ENCODE measurements at places on chromosomes 2 and 18. TPM values are rescaled to one million over a fixed set of nuclear protein-coding genes. Genes with fewer than 3 reads are reported as not detected.

DNA sequence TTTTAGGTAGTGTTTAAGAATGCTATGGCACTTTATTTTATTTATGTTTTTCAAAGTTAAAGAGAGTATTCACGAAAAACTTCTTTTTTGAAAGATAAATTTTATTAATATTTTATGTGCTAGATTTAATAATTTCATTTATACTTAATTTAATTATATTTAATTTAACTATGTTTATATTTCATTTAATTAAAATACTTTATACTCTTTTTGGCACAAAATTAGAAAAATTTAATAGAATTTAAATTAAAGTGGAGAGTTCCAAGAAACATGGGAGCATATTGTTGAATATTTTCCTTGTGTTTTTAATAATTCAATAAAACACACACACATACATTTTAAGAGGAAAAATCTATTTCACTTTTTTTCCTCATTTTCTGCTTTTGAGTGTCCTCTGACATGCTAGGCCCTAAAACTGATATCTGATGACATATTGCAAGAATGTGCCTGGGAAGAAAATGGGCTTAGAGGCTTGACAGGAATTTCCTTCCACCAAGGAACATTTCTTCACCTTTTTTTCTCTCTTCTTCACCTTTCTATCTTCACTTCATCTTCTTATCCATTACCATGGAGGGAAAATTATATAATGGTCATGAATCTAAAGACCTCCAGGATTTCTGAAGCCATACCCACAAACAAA, 15.4 kb downstream of the ARHGAP28 start:
- DNase-seq: no peak

DNA sequence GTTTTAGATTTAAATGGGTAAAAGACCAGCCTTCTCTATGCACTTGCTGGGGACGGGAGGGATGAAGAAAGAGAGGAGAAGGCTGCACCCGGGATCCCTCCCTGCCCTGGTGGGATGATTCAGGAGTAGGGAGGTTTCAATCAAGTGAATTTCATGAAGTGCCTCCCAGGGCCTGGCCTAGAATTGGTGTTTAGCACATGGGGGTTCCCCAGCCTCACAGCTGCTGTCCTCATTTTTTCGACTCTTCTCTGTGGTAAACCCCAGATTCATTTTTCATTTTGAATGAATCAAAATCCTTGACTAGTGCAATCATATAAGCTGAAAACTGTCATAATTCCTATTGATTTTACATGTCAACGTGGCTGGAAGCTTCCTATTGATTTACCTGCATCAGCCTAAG, 81.1 kb downstream of the LPIN1 start:
- DNase-seq: no peak

GRCh38 chr2:126344493-126344892, 311.5 kb upstream of the GYPC start:
- no peak for DNase-seq

DNA sequence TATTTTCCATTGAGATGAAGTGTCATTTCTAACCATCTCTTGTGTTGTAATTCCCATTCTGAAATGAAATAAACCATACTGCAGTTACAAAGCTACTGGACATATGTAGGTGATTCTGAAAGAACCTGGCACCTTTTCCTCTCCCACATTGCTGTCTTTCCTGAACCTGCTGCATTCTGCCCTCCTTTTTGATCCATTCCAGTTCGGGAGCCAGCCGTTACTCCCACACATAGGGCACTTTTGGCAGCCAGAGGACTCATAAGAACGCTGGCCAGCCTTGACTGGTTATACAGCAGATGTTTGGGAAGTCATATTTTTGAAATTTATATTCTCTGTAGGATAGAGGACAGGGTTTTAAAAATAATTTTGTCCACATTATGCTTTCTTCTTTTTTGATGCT, 369.8 kb upstream of the CDH7 start:
- no peak for DNase-seq

Gene CFC1
- total RNA-seq: not detected

DNA sequence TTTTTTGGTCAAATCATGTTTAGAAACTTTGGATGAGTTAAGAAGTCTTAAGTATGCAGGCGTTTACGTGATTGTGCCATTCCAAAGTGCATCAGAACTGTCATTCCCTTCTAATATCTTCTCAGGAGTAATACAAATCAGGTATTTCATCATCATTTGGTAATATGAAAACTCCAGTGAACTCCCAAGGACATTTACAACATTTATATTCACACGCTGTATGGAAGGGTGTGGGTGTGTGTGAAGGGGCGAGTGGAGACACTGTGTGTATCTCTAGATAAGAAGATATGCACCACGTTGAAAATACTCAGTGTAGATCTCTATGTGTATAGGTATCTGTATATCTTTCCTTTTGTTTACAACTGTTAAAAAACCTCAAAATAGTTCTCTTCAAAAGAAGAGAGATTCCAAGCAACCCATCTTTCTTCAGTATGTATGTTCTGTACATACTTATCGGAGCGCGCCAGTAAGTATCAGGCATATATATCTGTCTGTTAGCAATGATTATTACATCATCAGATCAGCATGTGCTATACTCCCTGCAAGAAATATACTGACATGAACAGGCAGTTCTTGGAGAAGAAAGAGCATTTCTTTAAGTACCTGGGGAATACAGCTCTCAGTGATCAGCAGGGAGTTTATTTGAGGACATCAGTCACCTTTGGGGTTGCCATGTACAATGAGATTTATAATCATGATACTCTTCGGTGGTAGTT, 29.3 kb downstream of the COX7A2L start:
- no peak for DNase-seq
